ENCODE measurements at places on chromosomes 11 and 22.

DNA sequence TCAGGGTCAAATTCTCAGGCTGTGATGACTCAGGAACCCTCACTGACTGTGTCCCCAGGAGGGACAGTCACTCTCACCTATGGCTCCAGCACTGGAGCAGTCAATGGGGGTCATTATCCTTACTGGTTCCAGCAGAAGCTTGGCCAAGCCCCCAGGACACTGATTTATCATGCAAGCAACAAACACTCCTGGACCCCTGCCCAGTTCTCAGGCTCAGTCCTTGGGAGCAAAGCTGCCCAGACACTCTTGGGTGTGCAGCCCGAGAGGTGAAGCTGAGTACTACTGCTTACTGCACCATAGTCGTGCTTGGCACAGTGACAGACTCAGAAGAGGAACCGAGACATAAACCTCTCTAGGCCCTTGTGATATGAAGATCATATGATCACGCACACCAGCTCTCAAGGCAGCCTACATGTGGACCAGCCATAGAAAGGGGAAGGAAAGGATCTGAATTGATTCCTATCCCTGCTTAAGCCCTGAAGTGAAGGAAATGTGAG, 58.2 kb downstream of the ZNF280B start:
- DNase-seq: no peak

DNA sequence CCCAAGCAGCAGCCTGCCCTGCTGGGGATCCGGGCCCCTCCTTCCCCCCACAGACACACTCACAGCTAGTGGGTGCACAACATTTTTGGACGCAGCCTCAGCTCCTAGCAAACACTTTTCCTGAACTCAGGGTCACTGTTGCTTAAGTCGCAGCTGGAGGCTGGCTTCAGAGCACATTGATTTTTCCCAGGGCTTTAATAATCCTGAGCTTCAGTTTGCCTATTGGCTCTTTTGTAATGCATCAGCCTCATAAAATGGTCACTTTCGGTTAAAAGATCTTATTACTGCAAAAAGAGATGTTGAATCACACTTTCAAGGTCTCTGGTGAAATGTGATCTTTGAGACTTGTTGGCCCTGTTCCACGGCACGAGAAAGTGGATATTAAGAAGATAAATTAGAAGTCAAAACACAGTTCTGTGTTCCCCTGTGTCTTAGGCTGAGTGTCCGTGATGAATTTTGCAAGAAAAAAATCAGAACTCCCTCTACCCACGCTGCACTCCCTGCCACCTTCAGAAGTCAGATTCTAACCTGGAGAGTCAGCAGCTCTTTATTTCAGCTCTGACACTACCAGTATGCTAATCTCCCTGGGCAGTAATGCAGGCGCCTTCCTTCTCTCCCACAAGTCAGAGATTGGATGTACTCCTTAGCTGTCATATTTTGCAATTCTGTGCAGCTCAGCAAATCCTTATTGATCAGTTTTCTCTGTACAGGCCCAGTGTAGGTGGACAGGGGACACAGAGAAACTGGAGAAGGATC, 158.2 kb upstream of the E2F8 start:
- DNase-seq: no peak

GRCh38 chr11:56013805-56014204, 13.6 kb upstream of the OR5AS1 start:
- no peak for DNase-seq

GRCh38 chr11:134229126-134229790, 4.8 kb downstream of the VPS26B start:
- DNase-seq: no peak

DNA sequence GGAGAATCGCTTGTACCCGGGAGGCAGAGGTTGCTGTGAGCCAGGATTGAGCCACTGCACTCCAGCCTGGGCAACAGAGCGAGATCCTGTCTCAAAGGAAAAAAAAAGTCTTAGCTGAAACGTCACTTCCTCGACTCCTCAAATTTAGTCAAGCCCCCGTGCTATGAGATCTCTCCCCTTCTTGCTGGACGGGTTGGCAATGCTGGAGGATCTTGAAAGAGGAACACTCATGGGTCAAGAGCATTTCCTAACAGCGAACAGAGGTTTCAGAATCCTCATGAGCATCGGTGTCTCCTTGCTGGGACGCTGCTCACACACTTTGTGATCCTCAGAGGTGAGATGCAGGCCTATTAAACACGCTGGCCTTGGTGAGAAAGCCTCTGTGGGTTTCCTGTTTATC, 35.9 kb downstream of the APOL3 start:
- DNase-seq: no peak

DNA sequence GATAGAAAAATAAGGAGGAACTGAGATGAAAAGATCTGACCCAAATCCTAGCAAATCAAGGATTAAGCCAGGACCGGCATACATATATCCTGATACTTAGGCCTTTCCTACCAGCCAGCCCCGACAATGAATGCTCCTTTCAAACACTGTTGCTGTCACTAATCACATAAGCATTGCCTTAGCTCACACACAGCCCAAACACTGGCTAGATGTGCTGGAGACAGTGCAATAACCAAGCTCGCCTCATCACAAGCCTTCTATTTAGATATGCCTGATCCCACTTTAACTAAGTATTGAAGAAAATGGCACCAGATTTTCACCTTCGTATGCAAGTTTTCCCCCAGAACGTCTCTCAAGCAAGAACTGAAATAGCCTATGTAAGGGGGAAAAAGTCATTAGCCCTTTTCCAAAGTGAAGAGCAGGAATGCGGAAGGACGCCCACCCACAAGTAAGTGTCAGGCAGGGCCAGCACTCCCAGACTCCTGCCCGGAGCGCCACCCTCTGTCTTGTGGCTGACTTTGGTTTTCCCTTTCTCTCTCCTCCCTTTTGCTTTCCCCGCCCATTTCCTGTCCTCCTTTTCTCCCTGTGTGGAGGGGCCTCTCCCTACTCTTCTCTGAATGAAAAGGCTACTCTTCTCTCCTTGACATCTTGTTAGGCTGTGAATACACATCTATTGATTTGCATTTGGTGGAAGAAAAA, 8.9 kb upstream of the OPCML start:
- DNase-seq: no peak

DNA sequence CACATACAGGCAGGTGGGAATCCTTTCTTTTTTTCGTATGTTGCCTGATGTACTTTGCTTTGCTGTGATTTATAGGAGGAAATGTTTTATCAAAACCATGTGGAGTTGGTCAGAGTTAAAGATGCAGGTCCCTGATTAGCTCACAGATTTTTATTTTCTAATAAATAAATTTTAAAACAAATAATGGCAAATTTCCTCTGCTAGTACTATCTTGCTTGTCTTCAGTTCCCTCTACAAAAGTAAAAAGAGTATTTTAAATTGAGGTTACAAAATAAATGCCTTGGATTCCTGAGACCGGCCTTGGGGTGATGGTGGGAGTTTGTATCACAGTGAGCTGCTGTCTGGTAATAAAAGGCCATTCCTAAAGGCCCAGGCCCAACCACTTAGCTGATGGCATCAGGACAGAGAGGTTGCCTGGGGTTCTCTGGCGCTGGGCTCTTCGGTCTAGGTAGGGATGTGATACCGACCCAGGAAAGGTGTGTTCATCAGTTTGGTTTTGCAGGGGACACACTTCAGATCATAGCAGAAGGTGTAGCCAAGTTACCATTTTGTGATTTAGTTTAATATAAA, 129.0 kb downstream of the TBC1D22A start:
- no peak for DNase-seq

- DNase-seq: no peak
Measured at GRCh38 chr11:128497061-128497775, 90.1 kb downstream of the ETS1 start.

DNA sequence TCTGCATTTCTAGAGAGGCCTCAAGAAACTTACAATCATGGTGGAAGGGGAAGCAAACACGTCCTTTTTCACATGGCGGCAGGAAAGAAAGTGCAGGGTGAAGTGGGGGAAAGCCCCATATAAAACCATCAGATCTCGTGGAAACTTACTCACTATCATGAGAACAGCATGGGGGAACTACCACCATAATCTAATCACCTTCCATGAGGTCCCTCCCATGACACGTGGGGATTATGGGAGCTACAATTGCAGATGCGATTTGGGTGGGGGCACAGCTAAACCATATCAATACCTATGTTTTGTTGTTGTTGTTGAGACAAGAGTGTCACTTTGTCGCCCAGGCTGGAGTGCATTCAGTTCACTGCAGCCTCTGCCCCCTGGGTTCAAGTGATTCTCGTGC, 29.9 kb downstream of the SFI1 start:
- peak; percentile 1 for DNase-seq

DNA sequence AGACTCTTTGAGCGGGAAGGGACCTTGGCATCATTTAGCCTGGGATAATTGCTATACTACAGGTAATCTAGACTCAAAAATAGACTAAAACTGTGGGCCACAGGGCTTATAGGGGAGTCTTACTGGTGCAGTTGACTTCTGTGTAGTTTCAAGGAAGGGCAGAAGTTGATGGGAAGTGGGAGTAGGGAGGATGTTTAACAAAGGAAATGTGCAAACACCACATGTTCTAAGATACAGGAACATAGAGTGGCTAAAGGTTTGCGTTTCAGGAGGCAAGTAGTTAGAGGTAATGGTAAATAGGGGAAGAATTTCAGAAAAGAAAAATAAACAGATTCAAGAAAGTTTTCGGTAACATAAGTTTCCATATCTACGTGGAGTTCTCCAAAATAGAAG, 14.4 kb upstream of the SORL1 start:
- DNase-seq: no peak

GRCh38 chr11:124402326-124402922, 3.6 kb upstream of the OR8B3 start:
- peak; percentile 1 for DNase-seq

DNA sequence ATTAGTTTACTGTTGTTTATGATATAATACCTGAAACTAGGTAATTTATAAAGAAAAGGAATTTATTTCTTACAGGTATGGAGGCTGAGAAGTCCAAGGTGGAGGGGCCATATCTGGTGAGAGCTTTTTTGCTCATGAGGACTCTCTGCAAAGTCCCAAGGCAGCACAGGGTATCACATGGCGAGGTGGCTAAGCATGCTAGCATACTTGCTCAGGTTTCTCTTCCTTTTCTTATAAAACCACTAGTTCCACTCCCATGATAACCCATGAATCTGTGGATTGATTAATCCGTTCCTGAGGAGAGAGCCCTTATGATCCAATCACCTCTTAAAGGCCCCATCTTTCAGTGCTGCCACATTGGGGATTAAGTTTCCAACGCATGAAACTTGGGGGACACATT, 82.7 kb downstream of the PHF21A start:
- DNase-seq: no peak

DNA sequence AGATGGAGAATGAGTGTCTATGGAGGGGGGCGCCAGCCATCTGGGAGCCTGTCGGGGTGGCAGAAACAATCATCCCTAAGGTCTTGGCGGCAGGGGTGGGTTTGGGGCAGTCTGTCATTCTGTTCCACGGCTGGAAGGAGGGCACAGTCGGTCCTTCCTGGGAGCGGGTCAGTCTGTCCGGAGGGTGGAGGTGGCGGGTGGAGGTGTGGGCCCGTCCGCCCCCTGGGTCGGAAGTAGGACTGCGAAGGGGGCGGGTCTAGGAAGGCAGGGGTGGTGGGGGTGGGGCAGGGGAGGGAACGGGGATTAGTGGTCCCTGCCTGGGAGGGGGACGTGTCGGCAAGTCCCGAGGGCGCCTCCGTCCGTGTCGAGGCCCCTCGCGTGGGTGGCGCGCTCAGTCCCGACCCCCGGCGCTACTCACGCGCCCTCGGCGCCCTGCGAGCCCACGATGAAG, 461 bp downstream of the TBC1D10A start:
- no peak for DNase-seq

DNA sequence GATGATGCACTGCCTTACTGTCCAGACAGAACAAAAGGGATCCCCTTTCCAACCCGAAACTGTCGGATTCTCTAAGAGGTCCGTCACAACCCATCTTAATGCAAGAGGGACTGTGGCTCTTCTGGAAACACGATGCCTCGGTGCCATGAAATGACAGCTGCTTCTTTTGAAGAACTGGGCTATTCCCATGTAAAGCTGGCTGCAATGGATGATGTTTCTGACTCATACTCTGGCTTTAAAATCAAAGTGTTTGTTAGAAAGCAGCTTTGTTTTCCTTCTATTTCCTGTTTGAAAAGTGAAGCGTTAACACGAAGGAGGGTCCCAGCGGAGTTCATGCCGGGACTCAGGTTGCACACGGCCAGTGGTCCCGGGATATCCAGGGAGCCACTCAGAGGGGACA, 3.1 kb downstream of the TP53AIP1 start:
- no peak for DNase-seq

- DNase-seq: no peak
Measured at GRCh38 chr11:12142176-12142575, 31.8 kb downstream of the MICAL2 start.

- no peak for DNase-seq
Measured at GRCh38 chr11:93685196-93685595, 23.7 kb downstream of the CEP295 start.

DNA sequence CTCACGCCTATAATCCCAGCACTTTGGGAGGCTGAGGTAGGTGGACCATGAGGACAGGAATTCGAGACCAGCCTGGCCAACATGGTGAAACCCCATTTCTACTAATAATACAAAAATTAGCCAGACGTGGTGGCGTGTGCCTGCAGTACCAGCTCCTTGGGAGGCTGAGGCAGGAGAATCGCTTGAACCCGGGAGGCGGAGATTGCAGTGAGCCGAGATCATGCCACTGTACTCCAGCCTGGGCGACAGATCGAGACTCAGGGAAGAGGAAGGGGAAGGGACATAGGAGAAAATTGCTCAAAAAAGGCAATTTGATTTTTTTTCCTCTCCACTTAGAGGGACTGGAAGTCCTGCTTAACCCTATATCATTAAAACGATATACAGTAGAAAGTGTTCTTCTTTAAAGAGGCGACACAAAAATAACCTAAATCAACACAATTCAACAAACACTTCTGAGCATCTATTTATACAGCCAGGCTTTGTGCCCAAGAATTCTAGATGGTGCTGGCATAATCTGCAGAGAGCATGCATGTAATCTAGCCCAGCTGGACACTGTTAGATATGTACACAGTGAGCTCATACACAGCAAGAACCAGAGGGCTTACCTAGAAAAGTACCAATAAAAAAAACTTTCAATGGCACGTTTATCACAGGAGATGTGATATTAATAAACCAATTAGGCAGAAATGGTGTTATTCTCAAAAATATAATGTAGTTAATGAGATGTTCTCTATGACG, 20.9 kb upstream of the DENND5A start:
- DNase-seq: no peak
